ENCODE measurements at places on chromosomes 7 and 10. TPM values are rescaled to one million over a fixed set of nuclear protein-coding genes. Genes with fewer than 3 reads are reported as not detected.

DNA sequence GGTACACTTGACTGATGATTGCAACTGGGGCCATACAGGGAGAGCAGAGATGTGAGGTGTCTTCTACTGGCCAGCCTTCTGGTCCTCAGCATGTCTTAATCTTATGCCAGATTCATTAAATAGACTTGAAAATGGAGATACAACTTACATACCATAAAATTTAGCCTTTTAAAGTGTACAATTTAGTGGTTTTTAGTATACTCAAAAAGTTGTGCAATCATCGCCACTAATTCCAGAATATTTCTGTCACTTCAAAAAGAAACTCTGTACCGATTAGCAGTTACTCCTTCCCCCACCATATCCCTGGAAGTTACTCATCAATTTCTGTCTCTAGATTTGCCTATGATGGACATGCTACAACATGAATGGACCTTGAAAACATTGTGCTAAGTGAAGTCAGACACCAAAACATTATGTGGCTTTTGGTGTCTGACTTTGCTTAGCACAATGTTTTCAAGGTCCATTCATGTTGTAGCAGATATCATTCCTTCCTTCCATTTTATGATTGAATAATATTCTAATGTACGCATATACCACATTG is 53.0 kb downstream of the SH2D4B start:
- no peak for DNase-seq

DNA sequence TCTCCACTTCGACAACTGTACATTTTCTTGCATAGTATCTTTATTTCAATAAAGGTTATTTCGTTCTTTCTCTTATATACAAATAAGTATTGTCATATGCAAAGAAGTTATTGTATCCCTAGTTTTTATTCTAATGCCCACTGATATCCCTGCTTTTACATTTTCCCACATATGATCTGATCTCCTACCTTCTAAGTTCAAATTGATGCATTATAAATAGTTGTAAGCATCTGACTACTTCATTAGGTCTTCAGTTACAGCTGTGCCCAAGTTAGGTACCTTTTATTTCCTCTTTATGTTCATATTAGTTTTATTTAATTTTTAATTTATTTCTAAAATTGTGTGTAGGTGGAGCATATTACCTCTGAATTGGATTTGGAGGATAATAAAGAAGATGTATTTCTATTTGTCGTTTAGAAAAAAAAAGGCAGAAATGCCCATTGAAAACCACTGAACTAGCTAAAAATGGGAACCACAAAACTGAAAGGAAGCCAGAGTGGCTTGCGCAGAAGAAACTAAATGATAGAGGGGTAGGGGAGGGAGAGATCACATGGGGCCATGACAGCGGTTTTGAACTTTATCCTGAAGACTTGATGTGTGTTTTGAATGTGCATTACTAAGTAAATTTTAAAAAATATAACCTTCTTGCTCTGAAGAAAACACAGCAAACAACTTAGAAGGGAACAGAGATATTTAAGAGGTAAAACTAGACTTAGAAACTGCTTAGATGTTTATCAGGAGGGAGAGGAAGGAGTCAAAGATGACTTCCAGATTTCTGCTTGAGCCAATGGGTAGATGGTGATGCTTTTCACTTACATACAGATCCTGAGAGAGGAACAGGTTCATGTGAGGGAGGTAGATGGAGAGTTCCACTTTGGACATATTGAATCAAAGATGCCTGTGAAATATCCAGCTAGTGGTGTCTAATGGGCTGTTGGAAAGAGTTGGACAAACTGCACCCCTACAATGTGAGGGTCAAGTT is 9.3 kb upstream of the ZC3HAV1L start:
- no peak for DNase-seq

DNA sequence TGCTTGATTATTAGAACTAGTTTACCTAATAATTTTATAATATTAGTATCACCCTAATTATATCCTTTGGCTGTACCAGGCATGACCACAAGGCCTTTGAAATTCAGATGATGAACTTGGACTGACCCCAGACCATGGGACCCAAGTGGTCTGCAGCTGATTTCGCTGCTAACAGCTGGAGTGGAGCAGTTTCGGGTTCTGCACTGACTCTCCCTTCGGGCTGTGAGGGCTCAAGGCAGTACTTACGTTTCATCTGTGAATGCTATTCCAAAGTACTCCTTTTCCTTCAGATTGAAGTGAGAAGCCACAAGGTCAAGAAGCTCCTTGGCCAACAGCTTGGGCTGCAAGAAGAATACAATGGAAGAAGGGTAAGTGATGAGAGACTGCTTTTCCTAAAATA is 223.8 kb downstream of the PRPF18 start:
- no peak for DNase-seq

GRM8 gene
- 2.1 TPM for total RNA-seq

ARL3 gene
- total RNA-seq, result 7.5 TPM

GRCh38 chr10:25245165-25245564 is 70.4 kb downstream of the GPR158 start:
- no peak for DNase-seq

DNA sequence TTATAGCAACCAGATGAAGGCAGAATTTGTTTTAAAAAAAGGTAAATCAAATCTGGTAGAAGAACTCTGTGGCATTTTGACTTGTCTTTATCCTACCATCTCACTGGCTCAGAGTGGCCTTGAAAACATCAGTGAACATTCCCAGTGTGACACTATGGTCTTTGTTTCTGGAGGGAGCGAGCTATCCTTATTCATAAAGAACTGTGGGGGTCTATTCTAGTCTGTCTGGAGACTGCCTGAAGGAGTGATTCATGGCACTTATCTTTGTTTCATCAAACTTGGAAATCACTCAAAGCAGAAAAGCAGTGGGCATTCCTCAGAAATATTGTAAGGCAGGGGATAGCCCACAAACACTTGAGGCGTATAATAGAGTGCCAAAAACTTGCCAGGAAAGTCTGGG is 719.1 kb downstream of the PCDH15 start:
- DNase-seq, result no peak

SPDYE6 gene
- total RNA-seq, result not detected

DNA sequence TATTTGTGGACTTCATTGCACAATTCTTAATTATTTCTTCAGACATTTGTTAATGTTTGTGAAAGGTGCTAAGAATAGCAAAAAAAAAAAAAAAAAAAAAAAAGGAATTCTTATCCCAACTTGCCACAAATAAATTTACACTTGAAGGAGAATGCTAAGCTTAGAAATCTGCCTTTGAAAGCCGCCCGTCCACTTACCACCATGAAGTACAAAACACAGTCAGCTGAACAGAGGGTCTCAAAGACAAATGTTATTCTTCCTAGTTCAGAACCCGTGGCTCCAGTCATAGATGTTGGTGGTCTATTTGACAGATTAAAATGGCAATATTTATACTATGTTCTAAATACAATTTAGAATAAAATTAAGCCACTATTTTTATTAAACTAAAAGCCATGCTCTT is 141.2 kb downstream of the ELAPOR2 start:
- DNase-seq, result no peak

GRCh38 chr10:61478621-61479312 is 25.6 kb upstream of the TMEM26 start:
- no peak for DNase-seq

GRCh38 chr10:132019366-132019765 is 37.6 kb upstream of the BNIP3 start:
- no peak for DNase-seq

- DNase-seq, result no peak
These were observed 66.1 kb downstream of the SHH start for GRCh38 chr7:155746188-155746587.

GRCh38 chr10:101686133-101686925 is 8.6 kb downstream of the FBXW4 start:
- DNase-seq, result no peak

DNA sequence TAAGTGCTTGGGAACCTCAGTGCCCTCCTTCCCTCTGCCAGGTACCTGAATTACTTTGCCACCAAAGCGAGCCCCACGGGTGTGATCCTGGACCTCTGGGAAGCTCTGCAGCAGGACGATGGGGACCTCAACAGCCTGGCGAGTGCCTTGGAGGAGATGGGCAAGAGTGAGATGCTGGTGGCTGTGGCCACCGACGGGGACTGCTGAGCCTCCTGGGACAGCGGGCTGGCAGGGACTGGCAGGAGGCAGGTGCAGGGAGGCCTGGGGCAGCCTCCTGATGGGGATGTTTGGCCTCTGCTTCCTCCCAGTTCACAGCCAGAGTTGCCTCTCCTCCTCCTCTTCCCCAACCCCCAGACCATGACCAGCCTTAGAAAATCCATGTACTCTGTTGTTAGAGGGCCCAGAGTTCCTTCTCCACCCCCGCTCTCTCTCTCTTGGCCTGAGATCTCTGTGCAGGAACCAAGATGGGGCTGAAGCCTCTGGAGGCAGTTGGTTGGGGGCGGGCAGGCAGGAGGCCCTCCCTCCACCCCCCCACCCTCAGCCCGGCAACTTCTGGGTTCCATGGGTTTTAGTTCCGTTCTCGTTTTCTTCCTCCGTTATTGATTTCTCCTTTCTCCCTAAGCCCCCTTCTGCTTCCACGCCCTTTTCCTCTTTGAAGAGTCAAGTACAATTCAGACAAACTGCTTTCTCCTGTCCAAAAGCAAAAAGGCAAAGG is 19.8 kb upstream of the SLC29A3 start:
- DNase-seq, result no peak

DNA sequence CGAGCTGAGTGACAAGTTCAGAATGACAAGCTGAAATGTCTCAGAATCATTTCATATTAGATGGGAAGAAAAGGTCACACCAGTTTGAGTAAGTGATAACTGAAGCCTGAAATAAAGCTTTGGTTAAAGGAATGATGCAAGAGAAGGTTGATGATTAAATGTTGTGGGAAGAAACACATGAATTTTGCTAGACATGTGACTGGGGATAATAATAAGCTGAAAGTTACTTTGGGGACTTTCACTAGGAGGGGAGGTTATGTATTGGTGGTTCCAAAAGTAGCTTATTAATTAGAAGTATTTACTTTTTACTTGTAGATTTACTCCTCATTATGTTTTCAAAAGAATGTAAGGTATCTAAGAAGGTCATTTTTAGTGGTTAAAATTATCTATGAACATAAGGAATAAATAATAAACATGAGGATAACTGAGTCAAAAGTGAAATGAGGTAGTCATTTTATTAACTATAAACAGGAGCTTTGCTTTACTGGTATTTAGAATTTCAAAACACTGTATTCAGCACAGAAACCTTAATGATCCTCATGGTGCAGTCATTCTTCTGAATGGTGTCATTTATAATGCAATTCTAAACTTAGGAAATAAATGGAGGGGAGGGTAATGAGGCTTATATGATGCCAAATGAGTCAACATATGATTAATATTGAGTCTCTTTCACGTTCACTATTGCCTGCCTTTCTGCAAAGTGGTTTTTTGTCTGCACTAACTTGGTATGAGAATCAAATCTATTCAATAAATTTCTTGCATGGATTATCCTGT is 63.7 kb downstream of the PRKG1 start:
- DNase-seq, result no peak

Data from H7 (cell line).